ENCODE measurements at places on chromosomes 6 and 20.

DNA sequence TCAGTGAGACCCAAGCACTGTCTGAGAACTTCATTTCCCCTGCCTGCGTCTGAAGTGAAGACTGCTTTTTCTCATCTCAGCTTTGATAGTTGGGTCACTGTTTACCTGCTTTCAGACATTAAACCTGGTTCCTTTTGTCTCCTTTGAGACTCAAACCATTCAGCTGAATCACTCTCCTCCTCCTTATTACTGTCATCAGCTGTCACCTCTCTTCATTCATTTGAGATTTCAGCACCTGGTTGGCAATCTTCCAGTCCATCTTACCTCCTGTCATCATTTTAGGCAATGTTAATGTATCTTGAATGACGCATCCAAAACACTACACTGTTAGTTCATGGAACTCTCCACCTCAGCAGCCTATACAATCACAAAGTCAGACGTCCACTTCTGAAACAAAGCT is 34.3 kb upstream of the SOX4 start:
- no peak for DNase-seq

DNA sequence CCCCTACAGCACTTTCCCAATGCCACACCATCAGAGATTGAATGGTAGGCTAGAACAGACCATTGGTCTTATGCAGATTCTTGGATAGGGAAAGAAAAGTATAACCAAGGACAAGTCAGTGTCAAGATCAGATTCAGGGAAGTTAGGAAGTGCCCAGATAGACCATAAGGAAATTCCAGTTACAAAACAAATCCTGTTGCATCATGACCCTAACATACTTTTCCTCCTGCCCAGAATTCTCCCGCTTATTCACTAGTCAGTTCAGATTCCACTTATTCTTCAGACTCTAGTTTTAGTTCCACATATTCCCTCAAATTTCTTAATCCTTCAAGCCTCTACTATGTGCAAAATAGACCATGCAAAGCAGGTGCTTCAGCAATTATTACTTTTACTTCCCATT is 20.7 kb downstream of the METTL24 start:
- no peak for DNase-seq

DNA sequence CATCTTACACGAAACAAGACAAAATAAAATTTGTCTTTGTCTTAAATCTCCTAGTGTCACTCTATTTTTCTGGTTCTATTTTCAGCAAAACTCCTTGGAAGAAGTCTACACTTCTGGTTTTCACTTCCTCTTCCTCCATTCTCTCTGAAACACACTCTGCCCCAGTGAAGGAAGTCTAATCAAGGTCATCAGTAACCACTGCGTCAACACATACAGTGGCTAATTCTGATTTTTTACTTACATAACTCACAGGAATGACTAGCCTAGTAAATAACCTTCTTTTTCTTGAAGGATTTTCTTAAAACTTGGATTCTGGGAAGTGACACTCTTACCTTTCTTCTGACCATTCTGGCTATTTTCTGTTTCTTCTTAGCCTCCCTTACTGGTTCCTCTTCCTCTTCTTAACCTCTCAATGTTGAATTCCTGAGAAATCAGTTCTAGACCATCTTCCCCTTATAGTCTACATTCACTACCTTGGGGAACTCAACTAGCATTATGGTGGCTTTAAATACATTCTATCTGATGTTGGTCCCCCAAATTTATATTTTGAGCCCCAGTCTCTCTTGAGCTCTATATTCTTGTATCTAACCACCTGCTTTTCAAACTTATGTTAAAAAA is 37.5 kb downstream of the AIG1 start:
- no peak for DNase-seq

DNA sequence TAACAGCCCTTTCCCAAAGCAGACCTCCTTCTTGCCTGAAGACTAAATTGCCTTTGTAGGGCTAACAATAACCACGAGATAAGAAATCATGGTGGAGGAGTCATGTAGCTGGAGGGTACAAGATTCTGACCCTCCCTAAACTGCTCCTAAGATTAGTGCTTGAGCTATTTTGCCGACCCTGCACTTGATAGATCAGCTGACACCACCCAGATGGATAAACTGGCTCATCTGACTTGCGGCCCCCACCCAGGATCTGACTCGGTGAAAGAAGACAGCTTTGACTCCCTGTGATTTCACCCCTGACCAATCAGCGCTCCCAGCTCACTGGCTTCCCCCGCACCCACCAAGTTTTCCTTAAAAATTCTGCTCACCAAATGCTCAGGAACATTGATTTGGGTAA is 57.6 kb upstream of the UNC93A start:
- DNase-seq = no peak

DNA sequence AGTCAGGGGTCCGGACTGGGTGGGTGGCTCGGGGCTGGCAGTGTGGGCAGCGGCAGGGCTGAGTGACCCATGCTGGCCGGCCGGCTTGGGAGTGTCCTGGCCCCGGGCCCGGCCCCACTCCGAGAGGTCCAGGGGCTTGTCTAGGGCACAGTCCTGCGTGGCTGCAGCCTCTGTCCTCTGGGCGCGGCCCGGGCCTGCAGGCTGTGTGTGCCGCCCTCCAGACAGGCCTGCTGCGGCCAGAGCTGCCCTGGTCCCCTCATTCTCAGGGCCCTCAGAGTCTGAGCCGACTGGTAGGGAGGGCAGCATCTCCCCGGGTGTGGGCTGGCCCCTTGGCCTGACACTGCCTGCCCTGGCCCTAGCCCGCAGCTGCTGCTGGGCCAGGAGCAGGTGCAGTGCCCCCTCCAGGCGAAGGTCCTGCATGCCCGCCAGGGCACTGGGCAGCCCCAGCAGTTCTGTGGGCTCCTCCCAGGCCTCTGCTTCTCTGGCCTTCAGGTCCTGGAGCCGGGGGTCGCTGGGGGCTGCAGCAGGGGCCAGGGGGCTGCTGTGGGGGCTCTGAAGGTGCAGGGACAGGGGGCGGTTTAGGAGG is 6.9 kb upstream of the CABLES2 start:
- DNase-seq = no peak

DNA sequence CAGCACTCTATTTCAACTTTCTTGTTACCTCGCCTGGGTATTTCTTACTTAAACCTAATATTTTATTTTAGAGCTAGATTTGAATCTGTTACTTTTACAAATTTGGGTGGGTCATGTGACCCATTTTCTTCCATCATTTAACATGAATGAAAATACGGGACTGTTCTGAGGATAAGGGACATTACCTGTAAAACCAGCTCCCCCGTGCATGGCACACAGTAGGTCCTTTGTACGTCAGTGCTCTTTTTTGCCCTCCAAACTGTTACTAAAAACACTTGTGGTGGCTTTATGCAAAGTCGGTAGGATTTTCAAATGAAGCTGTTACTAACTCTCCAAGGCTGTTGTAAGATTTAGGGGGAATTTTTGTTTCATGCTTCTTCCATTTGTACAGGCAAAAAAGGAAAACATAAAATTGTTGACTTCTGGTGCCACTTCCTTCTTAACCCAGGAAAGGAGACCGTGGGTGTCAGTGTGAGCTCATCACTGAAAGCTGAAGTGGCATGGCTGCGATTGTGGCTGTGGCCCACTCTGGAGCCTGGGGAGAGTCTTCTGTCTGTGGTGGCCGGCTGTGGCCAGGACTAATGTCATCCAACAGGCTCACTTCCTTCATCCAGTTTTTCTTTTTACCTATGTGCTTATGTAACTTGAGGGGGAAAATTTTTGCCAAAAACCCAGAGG is 40.2 kb upstream of the PXDC1 start:
- no peak for DNase-seq

DNA sequence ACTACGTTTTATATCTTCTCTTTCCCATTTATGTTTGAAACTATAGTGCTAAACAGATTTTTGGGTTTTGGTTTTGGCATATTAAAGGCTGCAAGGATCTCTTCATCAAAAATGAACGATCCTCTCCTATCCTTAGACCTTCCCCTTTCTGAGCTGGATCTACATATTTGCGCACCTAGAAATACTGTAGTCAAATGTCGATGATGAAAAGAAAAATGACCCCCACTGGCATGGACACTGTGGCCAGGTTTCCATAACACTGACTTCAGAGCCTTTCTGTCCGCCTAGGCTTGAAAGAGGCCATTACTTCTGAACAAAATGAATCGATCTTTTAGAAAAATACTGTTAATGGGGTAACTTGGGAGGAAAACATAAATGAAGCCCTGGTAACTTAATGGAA is 5.8 kb downstream of the FLRT3 start:
- DNase-seq = no peak

DNA sequence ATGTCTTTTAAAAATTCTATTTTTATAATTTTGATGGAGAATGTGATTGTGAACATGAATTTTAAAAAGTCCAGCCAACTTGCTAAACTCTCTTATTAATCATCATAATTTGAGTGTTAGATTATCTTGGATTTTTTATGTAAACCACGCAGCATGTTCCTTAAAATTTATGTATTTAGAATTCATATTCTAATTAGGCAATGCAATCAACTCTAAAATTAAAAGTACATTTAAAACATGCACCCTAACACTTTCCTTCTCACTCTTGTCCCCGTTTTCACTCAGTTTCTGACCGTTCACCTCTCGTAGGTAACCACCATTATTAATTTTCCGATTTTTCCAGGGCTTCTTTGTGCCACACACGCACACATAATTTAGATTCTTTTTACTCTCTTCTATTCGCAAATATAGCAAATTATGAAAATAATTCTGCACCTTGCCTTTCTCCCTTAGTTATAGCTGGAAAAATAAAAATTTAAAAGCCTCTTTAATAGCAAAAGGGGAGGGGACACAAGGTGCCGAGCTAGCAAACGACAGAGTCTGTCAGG is 329 bp upstream of the ZKSCAN3 start:
- DNase-seq = no peak

DNA sequence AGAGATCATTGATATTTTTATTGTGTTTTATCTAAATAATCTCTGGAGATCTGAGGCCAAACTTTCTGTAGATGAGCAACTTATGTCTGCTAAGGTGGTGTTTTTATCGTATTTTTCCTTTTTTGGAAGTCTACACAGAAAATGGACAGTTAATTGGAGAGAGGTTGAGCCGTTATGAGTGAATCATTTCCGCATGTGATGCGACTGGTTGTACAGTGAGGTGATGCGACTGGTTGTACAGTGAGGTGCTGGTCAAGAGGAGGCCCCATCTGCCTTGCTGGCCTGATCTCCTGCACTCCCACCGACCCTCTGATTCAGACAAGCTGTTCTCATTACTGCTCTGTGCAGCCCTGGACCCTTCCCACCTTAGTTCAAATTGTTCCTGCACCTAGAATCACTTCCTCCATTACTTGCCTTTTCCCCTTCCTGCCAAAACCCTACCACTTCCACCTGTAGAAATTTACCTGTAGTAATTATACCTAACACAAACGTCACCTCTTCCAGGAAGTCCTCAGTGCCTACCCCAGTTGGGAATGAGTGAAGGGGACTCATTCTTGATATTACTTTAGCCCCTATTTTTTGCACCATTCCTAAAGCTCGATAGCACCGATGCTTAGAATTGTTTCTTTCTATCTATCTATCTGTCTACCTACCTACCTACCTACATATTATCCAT is 100.3 kb downstream of the ZDHHC14 start:
- DNase-seq = no peak
